GM23248 (cell line): ENCODE measurements at places on chromosomes 13 and 19. TPM values are rescaled to one million over a fixed set of nuclear protein-coding genes. Genes with fewer than 3 reads are reported as not detected.

The CCNA1 gene
- not detected in 2 replicates for total RNA-seq

The COX7A1 gene
- total RNA-seq: 8.4 and 9.2 TPM in 2 replicates

The MYO1F gene
- 0.54 and 9.0 TPM in 2 replicates for total RNA-seq

The BIVM gene
- total RNA-seq: 24.1 and 35.7 TPM in 2 replicates

The GFY gene
- not detected in 2 replicates for total RNA-seq

The LRRC63 gene
- not detected in 2 replicates for total RNA-seq

The AMER2 gene
- not detected in 2 replicates for total RNA-seq

The DACH1 gene
- not detected in 2 replicates for total RNA-seq

- H3K4me1 ChIP-seq: no peaks in the 10 kb centered on the region
- H3K36me3 ChIP-seq: no peaks in the 10 kb centered on the region
- no peak overlapping the region for H3K4me3 ChIP-seq
- no peaks in the 10 kb centered on the region for H3K27me3 ChIP-seq
- DNase-seq: no peak
- H3K27ac ChIP-seq: no peak overlapping the region
Measured at GRCh38 chr13:87314822-87315221, 356.3 kb upstream of the SLITRK5 start.

DNA sequence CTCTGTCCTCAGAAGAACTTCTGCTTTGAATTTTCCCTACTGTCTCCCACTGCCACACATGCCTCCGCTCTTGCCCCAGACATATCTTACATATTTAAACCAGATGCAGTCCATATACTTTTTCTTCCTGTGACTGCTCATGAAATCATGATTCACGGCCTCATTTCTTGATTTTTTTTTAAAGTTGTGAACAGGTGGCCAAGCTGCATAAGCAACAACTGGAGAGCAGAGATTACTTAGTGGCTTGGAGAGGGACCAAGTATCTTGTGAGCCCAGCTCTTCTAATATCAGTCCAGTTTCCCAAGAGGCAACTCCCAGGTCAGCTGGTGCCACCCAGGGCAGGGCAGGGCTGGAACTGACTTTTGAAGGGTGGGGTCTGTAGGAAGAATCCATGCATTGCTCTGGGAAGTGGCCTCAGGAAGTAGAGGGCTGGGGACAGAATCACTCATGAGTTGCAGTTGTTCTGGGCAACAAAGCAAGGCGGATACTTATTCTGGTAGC, 152.4 kb downstream of the LMO7 start:
- H3K4me3 ChIP-seq: no peak overlapping the region
- peaks cover 9% of the 10 kb centered on the region; the same call in 1 of the 2 replicates for H3K36me3 ChIP-seq
- no peaks in the 10 kb centered on the region for H3K27me3 ChIP-seq
- peak overlapping the region; percentile 59 for H3K27ac ChIP-seq
- peaks cover 56% of the 10 kb centered on the region for H3K4me1 ChIP-seq

DNA sequence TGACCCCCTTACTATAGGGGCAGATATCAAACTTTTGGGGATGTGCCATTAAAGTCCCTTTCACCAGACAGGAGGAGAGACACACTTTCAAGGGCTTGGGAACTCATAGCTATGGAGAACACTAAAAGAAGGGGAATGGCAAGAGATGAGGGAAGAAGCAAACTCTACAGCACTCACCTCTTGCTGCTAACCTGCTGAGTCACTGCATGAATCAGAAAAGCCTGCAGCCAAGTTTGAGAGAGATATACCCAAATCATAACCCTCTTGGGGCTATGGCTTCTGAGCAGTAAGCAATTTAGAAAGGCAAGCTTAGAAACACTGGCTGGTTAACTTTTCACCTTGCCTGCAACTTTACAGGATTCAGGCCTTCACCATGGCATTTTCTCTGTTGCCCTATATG, 1028.0 kb downstream of the UQCRFS1 start:
- no peak overlapping the region for H3K4me3 ChIP-seq
- H3K27me3 ChIP-seq: no peaks in the 10 kb centered on the region
- H3K27ac ChIP-seq: no peak overlapping the region

- no peak overlapping the region for H3K27ac ChIP-seq
- no peaks in the 10 kb centered on the region for H3K4me1 ChIP-seq
Measured at GRCh38 chr19:35009424-35010415, 9.6 kb downstream of the GRAMD1A start.

- no peaks in the 10 kb centered on the region for H3K27me3 ChIP-seq
- H3K27ac ChIP-seq: peak overlapping the region; percentile 77
- no peaks in the 10 kb centered on the region for H3K4me1 ChIP-seq
- no peak for DNase-seq
Measured at GRCh38 chr19:37505958-37506386, 767 bp upstream of the ZNF793 start.

GRCh38 chr13:51240178-51240577, 18.0 kb downstream of the FAM124A start:
- peaks cover 23% of the 10 kb centered on the region for H3K27me3 ChIP-seq
- H3K27ac ChIP-seq: no peak overlapping the region
- no peak for DNase-seq
- peaks cover 2% of the 10 kb centered on the region; the same call in 1 of the 2 replicates for H3K4me1 ChIP-seq
- no peaks in the 10 kb centered on the region for H3K36me3 ChIP-seq

GRCh38 chr19:14002571-14003250, 3.4 kb downstream of the RFX1 start:
- no peak overlapping the region for H3K4me3 ChIP-seq
- peak overlapping the region; percentile 97 for H3K27ac ChIP-seq
- 0 out of 2 replicates have a peak, but pooled peaks cover 6% of the 10 kb centered on the region for H3K36me3 ChIP-seq
- no peak for DNase-seq
- peaks cover 15% of the 10 kb centered on the region; the same call in 1 of the 2 replicates for H3K4me1 ChIP-seq

DNA sequence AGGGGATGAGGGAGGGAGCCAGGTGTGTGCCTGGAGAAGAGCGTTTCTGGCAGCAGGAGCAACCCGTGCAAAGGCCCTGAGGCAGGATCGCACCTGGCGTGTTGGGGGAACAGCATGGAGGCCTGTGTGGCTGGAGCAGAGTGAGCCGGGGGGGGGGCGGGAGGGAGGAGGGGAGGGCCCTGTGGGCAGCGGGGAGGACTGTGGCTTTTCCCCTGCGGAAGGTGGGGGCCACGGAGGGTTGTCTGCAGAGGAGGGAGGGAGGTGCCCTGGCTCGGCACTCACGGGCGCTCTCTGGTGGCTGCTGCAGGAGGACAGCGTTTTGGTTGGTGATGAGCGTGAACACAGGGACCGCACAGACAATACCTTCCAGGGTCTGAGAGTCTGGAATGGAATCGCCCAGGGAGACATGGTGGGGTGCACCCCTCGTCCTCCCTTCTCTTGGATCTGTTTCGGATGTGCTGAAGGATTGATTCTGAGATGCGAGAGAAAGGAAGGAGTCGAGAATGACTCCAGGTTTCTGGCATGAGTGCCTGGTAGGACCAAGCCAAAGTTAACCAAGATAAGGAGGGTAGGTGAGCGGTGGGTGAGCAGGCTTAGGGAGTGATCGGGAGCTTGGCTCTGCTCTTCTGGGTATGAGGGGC, 6.5 kb downstream of the RAB11B start:
- H3K4me3 ChIP-seq: no peak overlapping the region
- H3K36me3 ChIP-seq: no peaks in the 10 kb centered on the region
- peaks cover 25% of the 10 kb centered on the region for H3K4me1 ChIP-seq

DNA sequence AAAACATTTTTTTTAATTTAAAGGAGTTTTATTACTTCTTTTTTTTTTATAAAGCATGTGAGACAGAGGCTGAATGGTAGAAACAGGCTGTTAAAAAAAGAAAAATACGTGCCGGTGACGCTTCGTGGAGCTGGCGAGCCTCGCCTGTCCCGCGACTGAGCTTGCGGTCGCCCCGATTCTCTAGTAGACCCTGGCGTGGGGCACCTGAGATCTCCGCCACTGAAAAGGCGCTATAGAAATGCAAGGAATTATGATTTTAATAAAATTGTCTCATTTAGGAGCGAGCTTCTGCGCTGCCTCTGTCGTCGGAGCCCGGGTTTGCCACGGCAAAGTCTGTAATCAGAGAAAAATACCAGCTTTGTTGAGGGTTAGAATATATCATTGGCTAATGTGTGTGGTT, 18.4 kb downstream of the NFIX start:
- H3K4me1 ChIP-seq: peaks cover 50% of the 10 kb centered on the region
- peak overlapping the region; percentile 99 for H3K27ac ChIP-seq
- no peaks in the 10 kb centered on the region for H3K27me3 ChIP-seq
- peak; percentile 66 for DNase-seq

- H3K36me3 ChIP-seq: no peaks in the 10 kb centered on the region
- peak overlapping the region; percentile 78 for H3K4me3 ChIP-seq
- peaks cover 11% of the 10 kb centered on the region; the same call in 1 of the 2 replicates for H3K4me1 ChIP-seq
- no peak overlapping the region for H3K27ac ChIP-seq
- DNase-seq: peak; percentile 89
- H3K27me3 ChIP-seq: no peaks in the 10 kb centered on the region; the same call in 1 of the 2 replicates
Measured at GRCh38 chr19:46426506-46427162, 2.1 kb downstream of the PNMA8C start.

DNA sequence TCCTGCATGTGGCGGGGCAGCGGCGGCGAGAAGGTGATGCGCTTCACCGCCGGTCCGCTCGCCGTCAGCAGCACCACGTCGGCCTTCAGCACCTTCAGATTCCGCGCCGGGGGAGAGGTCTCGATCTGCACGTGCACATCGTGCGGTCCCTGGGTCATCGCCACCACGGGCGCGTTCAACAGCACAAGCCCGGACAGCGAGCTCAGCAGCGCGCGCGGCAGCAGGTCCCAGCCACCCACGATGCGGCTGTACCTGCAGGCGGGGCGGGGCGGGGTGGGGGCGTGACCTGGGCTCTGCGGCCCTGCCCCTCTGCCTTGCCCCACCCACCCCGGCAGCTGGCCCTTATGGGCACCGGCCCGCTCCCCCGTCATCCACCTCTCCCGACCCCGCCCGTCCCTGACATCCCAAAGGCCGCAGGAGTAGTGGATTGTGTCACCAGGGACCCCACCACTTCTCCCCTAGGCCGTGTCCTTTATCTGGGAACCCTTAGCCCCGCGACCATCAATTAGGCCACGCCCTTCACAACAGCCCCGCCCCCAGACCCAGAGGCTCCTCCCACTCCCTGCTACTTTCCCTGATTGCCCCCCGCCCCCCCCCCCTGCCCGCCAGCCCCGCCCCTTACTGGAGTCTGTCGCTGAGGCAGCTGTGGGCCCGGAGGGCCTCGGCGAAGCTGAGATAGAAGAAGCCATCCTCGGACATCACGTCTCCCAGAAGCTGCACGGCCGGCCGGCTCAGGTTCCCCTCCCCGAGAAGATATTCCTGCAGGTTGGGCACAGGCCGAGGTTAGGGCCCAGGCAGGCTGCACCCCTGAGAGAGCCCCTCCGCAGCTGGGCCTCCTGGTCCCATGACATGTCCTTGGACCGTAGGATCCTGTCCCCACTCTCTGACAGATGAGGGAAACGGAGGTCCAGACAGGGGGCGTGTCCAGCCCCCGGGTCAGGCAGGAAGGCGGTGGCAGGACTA, 6.1 kb downstream of the IL4I1 start:
- H3K4me3 ChIP-seq: no peak overlapping the region; the same call in 1 of the 2 replicates
- peak; percentile 31 for DNase-seq
- no peaks in the 10 kb centered on the region for H3K36me3 ChIP-seq
- H3K27me3 ChIP-seq: no peaks in the 10 kb centered on the region

GRCh38 chr13:45915686-45916439, 64.3 kb upstream of the SIAH3 start:
- no peak overlapping the region for H3K27ac ChIP-seq
- H3K4me1 ChIP-seq: no peaks in the 10 kb centered on the region
- no peaks in the 10 kb centered on the region for H3K36me3 ChIP-seq
- H3K4me3 ChIP-seq: no peak overlapping the region
- no peaks in the 10 kb centered on the region; the same call in 1 of the 2 replicates for H3K27me3 ChIP-seq
